Spleen (tissue), 13 donors: ENCODE measurements at places on chromosomes 12 and 14. TPM values are rescaled to one million over a fixed set of nuclear protein-coding genes. Genes with fewer than 3 reads are reported as not detected.

GPR84 gene
- polyA plus RNA-seq, result 0.47 TPM

SLCO1A2 gene
- polyA plus RNA-seq, result 0.26 TPM

KRT75 gene
- polyA plus RNA-seq, result not detected

DNA sequence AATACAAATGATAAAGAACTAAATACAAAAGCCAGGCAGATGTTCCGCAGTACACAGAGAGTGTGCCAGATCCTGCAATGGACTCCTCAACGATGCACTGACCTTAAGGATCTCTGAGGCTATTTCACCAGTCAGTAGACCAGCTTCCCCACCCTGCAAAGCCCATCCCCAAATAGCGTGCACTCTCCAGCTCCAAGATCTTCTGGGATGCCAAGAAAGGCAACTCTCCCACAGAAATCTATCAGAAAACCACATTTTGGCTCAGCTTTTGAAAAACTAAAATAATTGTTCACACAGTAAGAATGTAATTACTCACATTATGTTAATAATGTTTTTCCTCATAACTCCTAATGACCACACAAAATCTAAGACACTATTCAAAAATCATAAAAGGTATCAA lies 90.4 kb downstream of the PPP2R5E start:
- no peak for DNase-seq

- DNase-seq, result no peak
Measured at GRCh38 chr12:94372461-94372860, 87.2 kb downstream of the CEP83 start.

GRCh38 chr14:38593476-38593875 lies 337.6 kb upstream of the CLEC14A start:
- no peak for DNase-seq
